ENCODE measurements at places on chromosomes 16 and 17.

- no peak for DNase-seq
Measured at GRCh38 chr17:65220732-65221131, 83.6 kb downstream of the RGS9 start.

- no peak for DNase-seq
Measured at GRCh38 chr16:88423448-88423850, 29.6 kb upstream of the ZFPM1 start.

GRCh38 chr17:32713081-32713480 is 163.8 kb downstream of the MYO1D start:
- DNase-seq, result no peak

GRCh38 chr16:84193480-84193879 is 2.5 kb downstream of the ADAD2 start:
- no peak for DNase-seq

DNA sequence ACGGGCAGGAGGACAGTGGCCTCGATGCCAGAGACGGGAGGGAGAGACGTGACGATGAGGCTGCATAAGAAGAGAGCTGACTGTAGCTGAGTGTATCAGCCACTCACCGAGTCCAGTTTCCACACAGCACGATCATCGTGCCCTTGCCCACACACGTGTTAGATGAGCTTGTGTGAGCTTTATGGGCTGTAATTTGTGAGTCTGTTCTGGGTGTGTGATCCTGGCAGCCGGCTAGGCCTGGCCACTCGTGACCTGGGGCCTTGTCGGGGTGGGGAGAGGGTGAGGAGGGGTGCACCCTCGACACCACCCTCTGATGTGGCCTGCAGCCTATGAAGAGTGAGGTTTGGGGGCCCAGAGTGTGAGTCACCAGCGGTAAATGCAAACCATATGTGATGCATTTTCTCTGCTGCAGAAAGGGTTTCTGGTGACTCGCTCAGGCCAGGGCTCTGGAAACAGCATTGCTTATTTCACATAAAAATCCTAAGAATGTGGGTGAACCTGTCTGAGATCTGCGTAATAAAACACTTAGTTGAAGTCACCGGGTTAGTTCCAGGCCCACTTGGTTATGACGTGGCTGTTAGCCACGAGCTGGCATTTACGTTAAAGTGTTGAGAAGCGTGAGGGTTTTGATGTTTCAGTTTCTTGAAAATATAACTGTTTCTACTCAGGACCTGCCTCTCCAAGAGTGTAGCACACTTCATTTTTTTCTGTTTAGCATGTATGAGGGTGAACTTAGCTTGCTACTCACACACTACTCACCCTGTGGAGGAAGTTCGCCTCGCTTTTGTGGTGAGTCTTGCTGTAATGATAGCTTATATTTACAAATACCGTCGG is 4.2 kb downstream of the METRNL start:
- DNase-seq, result peak; percentile 75

DNA sequence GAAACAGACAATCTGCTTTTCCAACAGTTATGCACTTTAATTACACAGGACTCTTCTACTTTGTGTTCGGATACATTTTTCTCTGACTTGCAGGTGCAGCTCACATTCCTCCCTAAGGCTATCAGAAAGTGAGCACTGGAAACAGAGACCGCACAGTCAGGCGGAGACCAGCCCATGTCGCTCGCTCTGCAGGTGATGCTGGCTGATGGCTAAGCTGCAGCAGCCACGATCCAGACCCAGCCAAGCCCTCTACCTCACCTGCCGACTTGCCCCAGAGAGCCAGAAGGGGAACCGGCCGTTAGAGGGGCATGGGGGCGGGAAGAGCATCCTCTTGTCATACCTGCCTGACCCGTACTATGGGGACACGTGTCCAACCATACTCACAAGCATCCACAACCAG is 33.8 kb downstream of the MAP1LC3B start:
- peak; percentile 8 for DNase-seq

- no peak for DNase-seq
Measured at GRCh38 chr17:27455236-27455913, 873 bp upstream of the KSR1 start.

DNA sequence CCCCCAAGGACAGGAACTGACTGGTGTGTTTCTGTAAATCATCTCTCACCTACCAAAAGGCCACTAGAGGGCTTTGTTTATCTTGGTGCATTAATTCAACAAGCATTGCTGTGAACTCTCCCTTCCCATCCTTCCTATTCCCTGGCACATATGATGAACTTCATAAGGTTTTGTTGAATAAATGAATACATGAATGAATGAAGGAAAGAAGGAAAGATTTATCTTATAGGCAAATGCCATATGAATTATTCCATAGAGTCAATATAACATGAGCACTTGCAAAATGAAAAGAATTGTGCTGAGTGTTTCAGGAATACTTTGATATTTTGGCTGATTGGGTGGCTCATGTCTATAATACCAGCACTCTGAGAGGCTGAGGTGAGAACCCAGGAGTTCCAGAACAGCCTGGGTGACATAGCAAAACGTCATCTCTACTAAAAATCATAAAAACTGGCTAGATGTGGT is 4.3 kb downstream of the SPDYE4 start:
- DNase-seq, result no peak

DNA sequence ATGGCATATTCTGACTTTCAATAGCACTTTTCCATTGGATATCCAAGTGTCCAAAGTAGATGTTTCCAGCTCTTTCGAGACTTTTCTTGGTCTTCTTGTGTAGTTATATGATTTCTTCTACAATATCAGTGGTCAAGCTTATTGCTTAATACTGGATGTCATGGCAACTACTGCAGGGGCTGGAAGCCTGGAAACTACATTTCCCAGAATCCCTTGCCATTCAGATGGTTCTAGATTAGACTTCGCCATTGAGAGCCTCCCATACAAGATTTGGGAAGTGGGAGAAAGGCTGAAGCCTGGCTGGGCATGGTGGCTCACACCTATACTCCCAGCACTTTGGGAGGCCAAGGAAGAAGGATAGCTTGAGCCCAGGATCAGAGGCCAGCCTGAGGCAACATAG is 153.6 kb downstream of the C16orf95 start:
- no peak for DNase-seq

- no peak for DNase-seq
Measured at GRCh38 chr17:72534776-72535175, 414.0 kb downstream of the SOX9 start.

DNA sequence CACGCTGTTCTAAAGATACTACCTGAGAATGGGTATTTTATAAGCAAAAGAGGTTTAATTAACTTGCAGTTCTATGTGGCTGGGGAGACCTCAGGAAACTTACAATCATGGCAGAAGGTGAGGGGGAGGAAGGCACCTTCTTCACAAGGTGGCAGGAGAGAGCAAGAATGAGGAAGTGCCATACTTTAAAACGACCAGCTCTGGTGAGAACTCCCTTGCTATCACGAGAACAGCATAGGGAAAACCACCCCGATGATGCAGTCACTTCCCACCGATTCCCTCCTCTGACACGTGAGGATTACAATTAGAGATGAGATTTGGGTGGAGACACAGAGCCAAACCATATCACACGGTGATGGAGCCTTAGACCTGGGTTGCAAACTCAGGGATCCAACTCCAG is 317.5 kb upstream of the EEF2KMT start:
- DNase-seq, result no peak

DNA sequence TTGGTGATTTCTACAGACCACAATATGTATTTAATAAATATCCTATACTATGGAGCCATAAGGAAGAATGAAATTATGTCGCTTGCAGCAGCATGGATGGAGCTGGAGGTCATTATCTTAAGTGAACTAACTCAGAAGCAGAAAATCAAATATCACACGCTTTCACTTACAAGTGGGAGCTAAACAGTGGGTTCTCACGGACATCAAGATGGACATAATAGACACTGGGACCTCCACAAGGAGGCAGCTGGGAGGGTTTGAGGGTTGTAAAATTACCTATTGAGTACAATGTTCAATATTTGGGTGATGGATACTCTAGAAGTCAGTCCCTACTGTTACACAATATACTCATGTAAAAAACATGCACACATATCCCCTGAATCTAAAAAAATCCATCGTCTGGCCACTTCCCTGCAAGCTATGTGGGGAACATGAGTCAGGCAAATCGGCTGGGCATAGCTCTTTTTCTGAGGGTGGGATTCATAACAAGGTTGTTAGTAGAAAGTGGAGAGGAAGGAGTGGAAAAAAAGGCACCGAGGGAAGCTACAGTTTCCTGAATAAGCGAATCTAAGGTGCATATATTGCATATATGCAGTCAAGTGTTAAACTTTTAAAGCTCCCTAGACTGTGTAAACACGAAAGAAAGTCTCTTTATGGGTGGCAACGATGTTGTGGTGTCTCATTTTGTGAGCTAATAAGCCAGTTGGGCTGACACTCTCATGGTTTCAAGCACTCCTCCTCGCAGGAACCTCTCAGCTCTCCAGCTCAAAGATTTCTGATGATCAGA is 135.2 kb upstream of the CPHXL start:
- DNase-seq, result no peak

DNA sequence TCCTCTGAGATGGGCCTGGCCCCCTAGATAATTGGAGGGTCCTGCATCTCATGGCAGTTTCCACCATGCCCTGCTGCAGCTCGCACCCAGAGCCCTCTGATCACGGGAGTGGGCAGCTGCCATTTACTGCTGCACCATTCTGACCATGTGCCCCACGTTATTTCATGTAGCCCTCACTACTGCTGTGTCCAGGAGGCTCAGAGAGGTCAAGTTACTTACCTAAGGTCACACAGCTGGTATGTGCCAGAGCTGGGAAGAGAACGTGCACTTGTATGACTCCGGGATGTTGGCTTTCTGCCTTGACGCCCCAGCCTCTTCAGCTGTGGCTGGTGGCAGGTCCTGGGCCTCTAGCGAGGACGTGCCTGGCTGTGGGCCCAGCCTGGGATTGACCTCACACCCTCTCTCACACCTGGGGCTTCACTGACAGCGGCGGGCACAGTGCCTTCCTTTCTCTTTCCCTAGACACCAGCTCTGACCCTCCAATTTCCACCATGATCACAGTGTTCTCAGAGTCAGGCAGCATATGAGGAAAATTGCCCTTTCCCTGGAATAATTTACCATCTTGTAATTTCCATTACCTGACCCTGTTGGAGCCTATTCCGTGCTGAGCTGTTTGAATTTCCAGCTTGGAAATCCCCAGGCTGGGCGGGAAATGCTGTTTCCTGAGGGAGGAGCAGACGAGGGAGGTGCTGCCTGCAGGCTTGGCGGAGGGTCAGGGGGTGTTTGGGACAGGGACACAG is 18.5 kb upstream of the DOC2B start:
- DNase-seq, result no peak

DNA sequence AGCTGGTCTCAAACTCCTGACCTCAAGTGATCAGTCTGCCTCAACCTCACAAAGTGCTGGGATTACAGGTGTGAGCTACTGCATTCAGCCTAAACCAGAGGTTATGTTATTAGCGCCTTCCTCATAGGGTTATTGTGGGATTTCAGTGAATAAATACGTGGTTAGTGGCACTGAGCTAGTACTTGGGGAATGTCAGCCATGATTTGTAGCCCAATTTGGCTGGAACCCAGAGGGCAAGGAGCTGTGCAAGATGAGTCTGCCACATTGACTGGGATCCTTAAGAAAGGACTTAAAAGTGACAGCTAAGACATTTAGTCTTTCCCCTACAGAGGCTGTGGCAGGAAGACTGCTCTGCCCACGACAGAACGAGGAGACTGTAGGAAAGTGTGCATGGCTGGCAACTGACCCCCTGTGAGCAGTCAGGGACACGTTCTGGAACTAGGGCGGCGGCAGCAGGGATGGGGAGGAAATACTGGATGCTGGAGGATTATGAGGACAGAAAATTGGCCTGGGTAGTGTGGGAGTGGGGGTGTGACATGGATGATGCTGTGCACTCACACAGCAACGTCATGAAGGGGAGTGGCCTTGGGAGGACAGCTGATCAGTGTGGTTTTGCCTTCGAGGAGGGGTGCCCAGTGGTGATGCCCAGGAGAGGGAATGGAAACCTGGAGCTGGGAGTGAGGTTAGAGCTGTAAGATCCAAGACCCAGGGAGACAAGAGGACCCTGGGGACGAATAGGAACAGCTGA is 14.6 kb downstream of the ATP5PD start:
- peak; percentile 60 for DNase-seq

DNA sequence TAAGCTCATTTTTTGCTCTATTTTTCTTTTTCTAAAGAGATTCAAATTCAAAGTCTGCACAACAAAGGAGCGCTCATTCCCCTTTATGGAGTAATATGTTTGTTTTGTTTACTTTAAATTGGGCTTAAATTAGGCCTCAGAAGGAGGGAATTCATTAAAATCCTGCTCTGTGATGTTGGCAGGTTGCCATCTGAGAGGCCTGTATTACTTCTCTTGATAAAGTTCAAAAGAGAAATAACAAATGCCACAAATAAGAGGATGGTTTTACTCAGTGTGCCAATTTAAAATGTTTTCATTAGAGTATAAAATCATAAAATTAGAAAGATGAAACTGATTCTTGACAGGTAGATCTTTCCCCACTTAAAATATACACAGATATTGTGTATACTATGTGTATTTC is 54.5 kb upstream of the HLF start:
- DNase-seq, result no peak

DNA sequence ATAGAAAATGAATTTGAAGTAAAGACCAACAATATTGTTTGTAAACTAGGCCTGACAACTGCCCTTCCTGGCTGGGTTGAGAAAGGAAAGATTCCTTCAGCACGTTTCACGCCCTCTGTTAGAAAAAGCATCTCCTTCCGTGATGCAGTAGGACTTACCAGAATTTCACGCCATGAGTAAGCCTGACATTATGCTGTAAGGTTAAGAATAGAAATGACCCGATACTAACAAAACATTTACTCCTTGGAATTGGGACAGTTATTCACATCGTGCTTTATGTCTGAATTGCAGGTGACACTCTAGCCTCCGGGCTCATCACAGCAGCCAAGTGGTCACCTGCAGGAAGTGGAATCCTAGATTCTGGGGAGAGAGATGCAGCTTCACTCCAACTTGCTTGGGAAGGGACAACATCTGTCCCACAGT is 17.5 kb downstream of the MARCHF10 start:
- DNase-seq, result no peak

DNA sequence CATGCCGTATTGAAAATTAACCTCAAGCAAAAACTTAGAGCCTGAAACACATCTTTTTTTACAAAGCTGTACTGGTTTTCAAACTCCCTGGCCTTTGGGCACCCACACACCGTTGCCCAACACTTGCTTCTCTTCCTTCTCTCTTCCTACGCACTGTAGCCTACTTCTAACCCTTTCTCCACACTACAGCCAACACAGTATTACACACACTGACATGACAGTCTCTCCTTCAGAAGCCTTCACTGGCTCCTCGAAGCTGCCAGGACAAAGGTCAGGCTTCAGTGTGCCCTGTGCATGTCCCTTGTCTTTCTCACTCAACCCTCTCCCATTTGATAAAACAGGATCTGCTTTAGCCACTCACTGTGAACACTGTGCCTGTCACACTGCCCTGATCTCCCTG is 8.0 kb downstream of the FANCA start:
- no peak for DNase-seq

- no peak for DNase-seq
Measured at GRCh38 chr16:31216422-31217135, at the start of gene PYDC1. PYDC1 (minus strand) TSS chr16:31217135; CDS start chr16:31217028, 107 bp downstream.

DNA sequence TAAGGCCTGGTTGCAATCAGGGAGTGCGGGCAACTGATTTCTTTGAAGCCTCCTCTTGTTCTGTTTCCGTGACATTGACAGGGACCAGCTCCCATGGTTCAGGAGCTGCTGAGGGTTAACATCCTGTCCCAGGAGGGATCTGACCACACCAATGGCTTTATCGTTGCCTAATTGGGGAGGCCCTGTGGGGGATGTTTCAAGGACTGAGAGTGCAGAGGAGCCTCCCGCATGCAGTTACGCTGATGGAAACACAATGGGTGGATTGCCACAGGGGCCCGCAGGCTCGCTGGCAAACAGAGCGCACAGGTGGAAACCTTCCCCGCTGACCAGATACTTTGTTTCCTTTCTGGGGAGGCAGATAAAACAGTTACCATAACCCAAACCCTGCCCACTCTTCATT is 23.8 kb upstream of the ABCC1 start:
- DNase-seq, result no peak

GRCh38 chr16:69494991-69495392 is 70.6 kb downstream of the CYB5B start:
- peak; percentile 38 for DNase-seq
